CD4-positive, alpha-beta T cell treated with Interleukin-17A for 1 hour (primary cell): ENCODE measurements at places on chromosomes 6 and 20.
A peak's percentile ranks its signal among the peaks of the same experiment; 100 is the strongest.

GRCh38 chr6:151882206-151882605, 74.7 kb downstream of the ESR1 start:
- no peak for DNase-seq

- DNase-seq, result no peak
Observed at GRCh38 chr6:144384427-144384826, 99.3 kb downstream of the UTRN start.

GRCh38 chr6:40479706-40480105, 107.5 kb downstream of the LRFN2 start:
- DNase-seq, result no peak

- DNase-seq, result no peak
Observed at GRCh38 chr6:72857791-72858585, 236.1 kb downstream of the KCNQ5 start.

- DNase-seq, result no peak
Observed at GRCh38 chr6:42226161-42226611, 8.5 kb upstream of the MRPS10 start.

- no peak for DNase-seq
Observed at GRCh38 chr20:58293453-58293852, 16.1 kb upstream of the RAB22A start.

DNA sequence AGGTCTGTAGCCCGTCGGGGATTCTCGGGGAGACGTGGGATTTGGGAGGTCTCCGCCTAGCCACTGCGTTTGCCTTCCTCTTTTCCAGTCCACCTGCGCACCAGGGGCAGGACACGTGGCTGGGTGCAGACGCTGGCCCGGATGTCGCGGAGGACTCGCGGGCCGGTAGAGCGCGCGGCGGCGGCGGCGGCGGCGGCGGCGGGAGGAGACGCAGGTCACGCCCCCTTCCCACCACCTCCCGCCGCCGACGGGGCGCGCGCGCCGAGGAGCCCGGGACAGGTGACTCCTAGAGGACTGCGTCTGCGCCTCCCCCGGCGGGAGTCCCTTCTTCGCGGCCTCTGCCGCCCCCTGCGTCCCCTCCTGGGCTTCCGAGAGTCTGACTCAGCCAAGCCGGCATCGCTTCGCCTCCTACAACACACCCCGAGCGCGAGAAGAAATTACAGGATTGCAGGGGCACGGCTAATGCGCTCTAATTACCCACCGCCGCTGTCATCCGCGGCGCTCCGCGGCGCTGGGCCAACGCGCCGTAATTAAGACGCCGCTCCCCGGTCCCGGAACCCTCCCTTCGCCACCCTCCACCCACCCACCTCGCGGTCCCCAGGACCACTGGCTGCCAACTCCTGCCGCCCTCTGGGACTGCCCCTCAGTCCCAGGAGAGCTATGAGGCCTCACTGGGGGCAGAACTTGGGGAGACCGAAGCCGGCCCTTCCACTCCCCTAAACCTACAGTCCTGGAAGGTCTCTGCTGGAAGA, 124.5 kb downstream of the MRPL14 start:
- DNase-seq, result peak; percentile 42

DNA sequence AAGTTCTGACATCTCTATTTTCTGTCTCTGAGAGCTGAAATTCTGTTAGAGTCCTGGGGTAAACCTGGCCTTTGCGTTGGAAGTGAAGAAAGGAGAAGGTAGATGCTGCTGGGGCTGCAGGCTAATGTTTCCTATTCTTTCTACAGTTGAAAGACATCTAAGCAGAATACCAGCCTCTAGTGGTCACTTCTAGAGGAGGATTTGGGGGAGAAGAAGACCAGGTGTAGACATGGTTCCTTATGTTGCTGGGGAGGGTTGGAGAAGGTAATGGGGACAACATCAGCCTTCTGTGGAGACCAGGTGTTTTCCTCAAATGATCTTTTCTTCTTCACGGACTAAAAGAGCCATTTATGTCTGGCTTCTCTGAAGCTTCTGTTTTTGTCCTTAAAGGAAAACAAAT, 62.6 kb downstream of the BTBD3 start:
- no peak for DNase-seq
